Naive thymus-derived CD4-positive, alpha-beta T cell (primary cell): ENCODE measurements at places on chromosomes 5 and 9. TPM values are rescaled to one million over a fixed set of nuclear protein-coding genes. Genes with fewer than 3 reads are reported as not detected.

DNA sequence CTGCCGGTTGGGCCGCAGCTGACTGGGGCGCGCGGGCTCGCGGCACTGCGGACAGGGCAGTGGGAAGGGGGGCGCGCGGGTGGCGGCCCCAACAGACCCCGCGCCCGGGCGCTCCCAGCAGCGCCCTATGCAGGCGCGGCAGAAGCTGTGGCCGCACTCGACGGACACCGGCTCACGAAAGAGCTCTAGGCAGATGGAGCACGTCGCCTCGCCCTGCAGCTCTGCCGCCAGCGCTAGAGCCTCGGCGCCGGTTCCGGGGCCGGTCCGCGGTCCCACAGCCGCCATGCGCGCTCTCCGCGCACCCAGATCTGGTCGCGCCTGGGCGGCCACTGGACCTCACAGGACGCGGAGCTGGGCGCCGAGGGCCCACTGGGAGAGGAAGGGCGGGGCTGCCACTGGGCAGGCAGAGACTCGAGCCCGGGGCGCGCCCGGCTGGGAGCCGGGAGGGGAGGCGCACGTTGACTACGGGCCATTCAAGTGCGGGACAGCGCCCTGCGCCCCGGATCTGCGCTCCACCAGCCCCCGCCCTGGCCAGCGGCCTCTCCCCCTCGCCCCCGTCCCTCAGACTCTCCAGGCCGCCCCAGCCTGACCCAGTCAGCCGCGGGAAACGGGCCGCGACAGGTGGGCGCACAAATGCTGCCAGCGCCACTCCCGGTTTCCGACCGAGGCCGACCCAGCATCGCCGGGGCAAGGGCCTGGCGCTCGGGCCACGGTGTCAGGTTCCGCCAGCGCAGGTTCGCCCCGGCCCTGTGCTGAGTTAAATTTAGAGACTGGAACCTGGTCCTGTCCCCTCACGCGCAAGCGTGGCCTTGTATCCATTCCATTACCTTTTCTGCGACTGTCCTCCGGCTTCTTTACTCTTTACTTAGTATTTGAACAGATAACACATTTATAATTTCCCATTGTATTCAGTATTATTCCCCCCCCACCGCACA is at the start of gene TRIM7:
Gene TRIM7, minus strand, starts transcription at position 371 of the 935 bp plus-strand sequence. Its CDS starts 86 bp downstream, at position 285.
- DNase-seq = no peak

RELL2 gene
- 18.2 TPM for total RNA-seq

DNA sequence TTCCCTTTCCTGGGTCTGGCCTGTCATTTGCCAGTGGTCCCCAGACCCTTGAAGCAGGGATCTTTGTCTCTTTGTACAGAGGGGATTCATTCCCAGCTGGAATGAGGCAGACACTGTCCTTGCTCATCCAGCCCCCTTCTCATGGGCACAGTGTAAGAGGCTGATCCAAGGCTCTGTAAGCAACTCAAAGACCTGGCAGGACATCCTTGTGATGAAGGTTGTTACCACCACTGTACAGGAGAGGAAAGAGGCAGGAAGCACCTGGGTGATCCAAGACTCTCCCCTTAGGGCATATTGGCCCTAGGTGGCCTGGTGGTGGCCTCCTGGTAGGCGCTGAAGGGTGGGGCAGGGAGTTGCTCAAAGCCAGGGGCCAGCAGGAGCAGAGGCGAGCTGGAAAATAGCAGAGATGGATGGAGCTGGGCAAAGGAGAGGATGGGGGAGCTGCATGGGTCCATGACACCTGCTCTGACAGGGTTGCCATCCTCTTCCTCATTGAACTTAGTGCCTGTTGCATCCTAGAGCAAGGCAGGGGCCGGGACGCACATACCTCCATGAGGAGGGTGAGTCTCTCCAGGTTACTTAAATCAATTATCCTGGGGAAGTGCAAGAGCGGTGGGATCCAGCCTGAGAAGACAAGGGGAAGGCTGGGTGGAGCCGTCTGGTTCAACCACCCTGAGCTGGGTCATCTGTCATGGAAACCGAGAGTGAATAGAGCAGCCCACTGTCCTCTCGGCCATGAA is 9.8 kb upstream of the GADD45G start:
- DNase-seq = no peak

- DNase-seq = no peak
Measured at GRCh38 chr9:32606811-32607210, 28.7 kb downstream of the TAF1L start.

DNA sequence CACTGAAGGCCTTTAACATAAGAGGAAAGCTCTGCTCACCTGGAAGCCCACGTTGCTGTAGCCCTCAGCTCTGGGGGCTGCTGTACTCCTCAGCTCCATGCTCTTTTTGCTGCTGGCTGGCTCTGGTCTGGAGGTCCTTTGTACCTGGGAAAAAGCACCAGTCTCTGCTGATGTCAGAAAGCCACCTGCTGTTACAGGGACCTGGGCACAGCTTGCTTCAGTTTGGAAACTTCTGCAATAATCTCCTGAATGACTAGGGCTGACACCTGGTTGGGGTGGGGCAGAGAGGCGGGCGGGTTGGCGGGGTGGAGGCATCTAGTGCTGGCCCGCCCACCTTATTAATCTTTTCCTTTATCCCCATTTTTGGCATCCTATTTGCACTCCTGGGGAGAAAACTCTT is at the start of gene SLC28A3:
Gene SLC28A3, minus strand, starts transcription at position 224 of the 400 bp plus-strand sequence. Its CDS starts 125 bp downstream, at position 99.
- no peak for DNase-seq

DNA sequence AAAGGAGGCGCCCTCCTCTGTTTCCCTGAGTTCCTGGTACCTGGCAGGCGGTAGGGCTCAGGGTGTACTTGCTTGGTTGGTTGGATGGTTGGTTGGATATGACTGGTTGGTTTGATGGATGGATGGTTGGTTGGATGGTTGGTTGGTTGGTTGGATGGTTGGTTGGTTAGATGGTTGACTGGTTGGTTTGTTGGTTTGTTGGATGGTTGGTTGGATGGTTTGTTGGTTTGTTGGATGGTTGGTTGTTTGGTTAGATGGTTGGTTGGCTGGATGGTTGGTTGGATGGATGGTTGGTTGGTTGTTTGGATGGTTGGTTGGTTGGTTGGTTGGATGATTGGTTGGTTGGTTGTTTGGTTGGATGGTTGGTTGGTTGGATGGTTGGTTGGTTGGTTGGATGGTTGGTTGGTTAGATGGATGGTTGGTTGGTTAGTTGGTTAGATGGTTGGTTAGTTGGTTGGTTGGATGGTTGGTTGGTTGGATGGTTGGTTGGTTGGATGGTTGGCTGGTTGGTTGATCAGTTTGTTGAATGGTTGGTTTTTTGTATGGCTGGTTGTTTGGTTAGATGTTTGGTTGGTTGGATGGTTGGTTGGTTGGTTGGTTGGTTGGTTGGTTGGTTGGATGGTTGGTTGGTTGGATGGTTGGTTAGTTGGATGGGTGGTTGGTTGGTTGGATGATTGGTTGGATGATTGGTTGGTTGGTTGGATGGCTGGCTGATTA is 6.5 kb upstream of the TMEM250 start:
- no peak for DNase-seq

- no peak for DNase-seq
Measured at GRCh38 chr9:3238236-3238635, 287.6 kb downstream of the RFX3 start.

GRCh38 chr9:8779478-8779877 is 979.9 kb upstream of the DMAC1 start:
- no peak for DNase-seq

- DNase-seq = no peak
Measured at GRCh38 chr9:5695860-5696259, 67.0 kb downstream of the RIC1 start.

DNA sequence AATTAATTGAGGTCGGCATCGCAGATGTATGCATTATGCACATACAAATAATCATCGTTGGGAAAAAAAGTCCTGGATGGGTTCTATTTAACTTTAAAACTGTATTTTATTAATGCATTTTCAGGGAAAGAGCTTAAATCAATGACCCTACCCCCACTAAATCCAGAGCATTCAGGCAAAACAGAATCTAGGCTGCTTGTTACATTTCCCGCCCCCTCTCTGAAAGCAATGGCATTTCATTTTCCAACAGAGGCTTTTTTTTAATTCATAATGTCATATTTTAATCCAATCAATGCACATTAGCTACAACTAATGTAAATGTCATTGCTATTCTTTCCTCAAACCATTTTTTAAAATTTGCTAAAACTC is 117.4 kb upstream of the GRIA1 start:
- no peak for DNase-seq

- DNase-seq = no peak
Measured at GRCh38 chr9:4110562-4110961, 189.3 kb downstream of the GLIS3 start.

- DNase-seq = no peak
Measured at GRCh38 chr5:105806596-105806995, 1864.1 kb downstream of the EFNA5 start.

LRRC19 gene
- not detected for total RNA-seq

DNA sequence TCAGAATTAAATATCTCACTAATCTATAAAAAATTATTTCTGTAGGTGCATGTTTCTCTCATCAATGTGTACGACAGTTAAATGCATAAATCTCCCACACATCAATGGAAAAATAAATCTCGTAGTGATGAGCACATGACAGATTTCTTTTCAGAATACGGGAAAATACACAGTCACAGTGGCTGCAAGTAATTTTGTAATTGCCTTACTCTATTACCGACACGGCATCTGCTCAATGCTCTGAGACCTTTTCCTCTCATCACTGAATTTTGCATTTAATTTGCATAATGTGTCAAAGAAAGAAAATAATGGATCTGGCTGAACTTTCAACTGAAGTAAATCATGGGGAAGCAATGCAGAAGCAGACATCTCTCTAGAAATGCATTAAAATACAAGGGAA is 37.2 kb downstream of the PDE4D start:
- DNase-seq = no peak

DNA sequence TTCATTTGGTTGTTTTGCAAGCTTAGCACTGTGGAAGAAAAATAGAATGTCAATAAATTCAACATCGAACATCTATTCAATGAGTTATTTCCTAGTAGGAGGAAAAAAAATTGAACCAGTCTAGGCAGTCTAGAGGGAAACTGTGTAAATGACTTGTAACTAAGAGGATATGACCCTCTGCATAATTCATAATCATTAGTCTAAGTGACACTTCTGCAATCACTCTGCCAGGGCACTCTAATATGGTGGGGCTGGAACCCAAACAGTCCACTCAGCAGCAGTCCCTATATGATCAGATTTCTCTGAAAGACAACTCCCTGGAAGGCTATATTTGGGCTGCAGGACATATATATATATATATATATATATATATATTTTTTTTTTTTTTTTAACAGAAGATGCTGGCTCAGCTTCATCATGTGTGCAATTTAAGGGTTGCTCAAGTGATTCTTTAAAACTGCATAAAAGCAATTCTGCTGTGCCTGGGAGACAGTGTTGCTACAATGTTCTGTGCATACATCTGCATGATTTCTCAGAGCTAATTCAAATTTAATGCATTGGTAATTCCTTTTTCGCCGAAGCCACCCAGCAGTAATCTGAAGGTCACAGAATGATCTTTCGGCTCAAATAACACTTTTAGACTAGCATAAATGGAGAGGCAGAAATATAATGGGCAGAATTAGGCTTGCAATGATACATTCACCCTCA is 482.1 kb upstream of the ZNF608 start:
- no peak for DNase-seq

GRCh38 chr5:61416010-61416409 is 84.0 kb downstream of the ZSWIM6 start:
- DNase-seq = no peak

DNA sequence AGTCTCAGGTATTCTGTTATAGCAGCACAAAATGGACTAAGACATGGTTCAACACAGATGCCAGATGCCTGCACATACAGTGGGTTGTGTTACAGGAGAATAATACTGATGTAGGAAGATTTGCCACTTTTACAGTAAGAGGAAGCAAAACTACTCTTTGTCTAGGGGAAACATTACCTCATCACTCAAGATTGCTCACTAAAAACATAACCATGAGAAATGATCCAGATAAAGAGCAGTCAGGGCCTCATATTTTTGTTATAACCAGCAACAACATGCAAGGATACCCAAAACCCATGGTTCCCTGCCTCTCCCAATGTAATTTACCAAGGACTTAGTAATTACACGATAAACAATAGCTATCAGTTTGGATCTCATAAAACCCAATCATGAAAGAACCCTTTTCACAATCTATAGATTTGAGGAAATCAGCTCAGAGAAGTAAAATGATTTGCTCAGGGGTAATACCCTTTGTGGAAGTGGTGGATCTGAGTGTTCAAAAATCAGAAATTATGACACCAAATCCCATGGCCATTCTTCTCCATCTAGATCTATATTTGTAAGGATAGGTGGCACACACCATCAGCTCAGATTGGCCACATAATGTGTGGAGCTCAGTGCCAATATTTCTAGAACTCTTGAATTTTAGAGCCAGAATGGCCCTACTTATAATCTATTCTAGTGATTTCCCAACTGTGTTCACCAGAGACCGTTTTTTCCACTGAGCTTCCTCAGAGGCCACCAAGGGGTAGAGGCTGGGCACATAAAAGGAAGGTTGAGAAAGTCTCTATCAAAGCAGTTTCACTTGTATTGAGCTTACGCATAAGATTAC is 27.8 kb downstream of the DPYSL3 start:
- no peak for DNase-seq

GRCh38 chr5:91443023-91443422 is 59.9 kb upstream of the ARRDC3 start:
- DNase-seq = no peak

- no peak for DNase-seq
Measured at GRCh38 chr5:135133698-135134515, 99.9 kb upstream of the PITX1 start.

CD14 gene
- 198 TPM for total RNA-seq

PHPT1 gene
- total RNA-seq = 24.4 TPM

DNA sequence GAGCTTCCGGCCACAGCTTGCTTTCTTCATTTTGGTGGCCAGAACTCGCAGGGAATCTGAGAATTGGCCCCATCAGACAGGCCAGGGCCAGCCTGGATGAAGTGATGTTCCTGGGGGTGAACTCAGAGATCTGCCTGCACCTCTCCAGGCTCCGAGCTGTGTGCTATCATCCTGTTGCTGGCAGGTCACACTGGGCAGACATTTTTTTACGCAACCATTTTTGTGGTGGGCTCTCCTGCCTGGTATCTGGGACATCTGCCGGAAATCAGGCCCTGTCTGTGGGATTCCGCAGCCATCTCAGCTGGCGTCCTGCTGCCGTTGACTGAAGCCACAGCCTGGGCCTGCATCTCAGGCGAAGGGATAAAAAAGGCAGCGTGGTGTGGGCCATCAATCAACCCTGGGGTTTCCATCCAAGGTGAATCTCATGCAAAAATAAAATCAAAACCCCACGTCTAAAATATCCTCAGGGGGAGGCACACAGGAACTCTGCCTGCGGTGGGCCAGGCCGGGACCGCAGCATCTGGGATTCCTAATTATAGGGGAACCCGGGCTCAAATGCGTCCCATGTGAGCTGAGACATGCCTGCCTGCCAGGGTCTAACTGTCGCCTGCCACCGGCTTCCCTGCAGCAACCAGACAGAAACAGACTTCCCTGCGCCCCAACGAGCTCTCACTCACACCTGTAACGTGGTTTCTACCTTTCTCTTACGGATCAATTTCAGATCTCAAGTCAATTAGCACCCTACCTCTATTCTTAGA is 174.3 kb downstream of the SYK start:
- DNase-seq = no peak

GRCh38 chr5:73199671-73200070 is 26.7 kb downstream of the TMEM174 start:
- no peak for DNase-seq
